Uterus (tissue), 4 donors: ENCODE measurements at places on chromosomes 6 and 20. TPM values are rescaled to one million over a fixed set of nuclear protein-coding genes. Genes with fewer than 3 reads are reported as not detected.

Gene GPR6
- not detected for total RNA-seq

Gene LAMA5
- 129 TPM for total RNA-seq

Gene TFAP2C
- not detected for total RNA-seq

Gene CCM2L
- 21.9 TPM for total RNA-seq

Gene MCCD1
- total RNA-seq, result not detected

Gene ANKEF1
- 1.8 TPM for total RNA-seq

Gene LAMA2
- 111 TPM for total RNA-seq

Gene TPX2
- total RNA-seq, result 0.59 TPM

Gene DAAM2
- total RNA-seq, result 43.3 TPM

Gene ADGRF1
- total RNA-seq, result not detected

- no peak for DNase-seq
Measured at GRCh38 chr20:51095633-51096521, 73.0 kb upstream of the KCNG1 start.

- DNase-seq, result no peak
Measured at GRCh38 chr20:20019123-20019522, 2.0 kb downstream of the NAA20 start.

- DNase-seq, result no peak
Measured at GRCh38 chr20:39691151-39691862, 729.2 kb downstream of the DHX35 start.

- no peak for DNase-seq
Measured at GRCh38 chr6:39362487-39362865, 40.0 kb upstream of the KCNK16 start.

DNA sequence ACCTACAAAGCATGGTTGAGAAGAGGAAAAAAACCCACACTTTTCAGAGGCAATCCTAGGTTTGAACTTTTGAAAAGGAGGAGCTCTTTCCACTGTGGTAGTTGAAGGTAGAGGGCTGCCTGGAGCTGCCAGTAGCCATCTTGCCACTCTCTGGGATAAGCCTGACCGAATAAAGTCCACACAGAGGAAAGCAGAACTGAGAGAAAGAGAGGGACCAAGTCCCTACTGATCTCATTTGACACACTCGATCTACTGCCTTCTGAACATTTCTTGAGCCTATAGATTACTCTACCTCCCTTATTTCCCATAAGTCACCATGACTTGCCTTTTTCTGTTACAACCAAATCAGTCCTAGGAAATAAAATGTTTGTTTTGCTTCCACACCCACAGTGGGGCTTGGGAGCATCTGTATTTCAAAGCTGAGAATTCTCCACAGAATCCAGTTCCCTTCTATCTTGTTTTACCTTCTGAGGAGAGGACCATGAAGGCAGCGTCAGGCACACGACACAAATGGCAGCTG lies 147.0 kb upstream of the PTPRK start:
- DNase-seq, result no peak

DNA sequence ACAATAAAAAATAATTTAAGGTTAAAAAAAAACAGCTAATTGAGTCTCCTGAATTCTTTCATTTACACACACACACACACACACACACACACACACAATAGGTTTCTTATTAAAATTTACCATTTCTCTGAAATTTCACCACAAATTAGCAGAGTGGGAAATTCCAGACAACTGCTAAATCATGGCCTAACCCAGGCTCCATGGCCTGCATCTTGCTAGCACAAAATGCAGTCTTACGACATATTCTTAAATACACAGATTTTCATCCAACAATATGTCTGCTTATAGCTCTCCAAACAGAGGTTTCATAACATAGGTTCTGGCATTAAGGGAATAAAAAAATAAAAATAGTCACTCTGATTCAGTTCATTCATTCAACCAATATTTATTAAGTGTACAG lies 46.9 kb downstream of the SOD2 start:
- DNase-seq, result no peak

DNA sequence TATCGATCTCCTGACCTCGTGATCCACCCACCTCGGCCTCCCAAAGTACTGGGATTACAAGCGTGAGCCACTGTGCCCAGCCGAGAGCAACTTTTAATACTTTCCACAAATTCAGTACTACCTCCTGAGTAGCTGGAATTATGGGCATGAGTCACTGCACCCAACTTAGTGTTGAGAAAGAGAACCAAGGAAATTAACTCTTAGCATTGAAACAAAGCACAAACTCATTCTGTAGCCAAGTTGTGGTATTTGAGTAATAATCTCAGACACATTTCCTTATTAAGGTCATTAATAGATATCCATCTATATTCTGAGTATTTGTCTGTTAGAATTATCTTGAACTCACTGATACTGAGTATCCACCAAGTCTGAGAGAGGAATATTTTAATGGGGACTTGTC lies 14.3 kb upstream of the ELOVL2 start:
- no peak for DNase-seq

DNA sequence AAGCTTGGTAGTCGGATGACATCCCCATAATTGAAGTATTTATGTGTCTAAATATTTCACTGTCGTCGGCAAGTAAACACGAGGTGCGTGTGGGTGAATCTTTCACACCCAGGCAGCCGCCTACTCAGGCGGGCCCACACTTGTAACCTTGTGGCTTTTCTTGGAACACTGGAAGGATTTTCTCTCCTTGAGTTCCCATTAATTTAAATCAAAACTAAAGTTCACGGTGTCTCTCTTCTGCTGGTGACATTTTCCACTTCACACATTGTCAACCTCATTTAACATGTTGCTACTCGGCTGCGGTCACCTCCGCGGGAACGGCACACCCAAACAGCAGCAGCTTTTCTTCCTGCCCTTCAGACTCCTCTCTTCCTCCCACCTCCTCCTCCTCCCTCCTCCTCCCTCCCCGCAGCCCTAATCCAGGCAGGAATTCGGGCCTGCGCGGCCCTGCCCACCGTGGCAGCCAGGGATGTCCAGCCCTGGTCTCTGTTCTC lies 336.6 kb downstream of the QKI start:
- DNase-seq, result no peak

DNA sequence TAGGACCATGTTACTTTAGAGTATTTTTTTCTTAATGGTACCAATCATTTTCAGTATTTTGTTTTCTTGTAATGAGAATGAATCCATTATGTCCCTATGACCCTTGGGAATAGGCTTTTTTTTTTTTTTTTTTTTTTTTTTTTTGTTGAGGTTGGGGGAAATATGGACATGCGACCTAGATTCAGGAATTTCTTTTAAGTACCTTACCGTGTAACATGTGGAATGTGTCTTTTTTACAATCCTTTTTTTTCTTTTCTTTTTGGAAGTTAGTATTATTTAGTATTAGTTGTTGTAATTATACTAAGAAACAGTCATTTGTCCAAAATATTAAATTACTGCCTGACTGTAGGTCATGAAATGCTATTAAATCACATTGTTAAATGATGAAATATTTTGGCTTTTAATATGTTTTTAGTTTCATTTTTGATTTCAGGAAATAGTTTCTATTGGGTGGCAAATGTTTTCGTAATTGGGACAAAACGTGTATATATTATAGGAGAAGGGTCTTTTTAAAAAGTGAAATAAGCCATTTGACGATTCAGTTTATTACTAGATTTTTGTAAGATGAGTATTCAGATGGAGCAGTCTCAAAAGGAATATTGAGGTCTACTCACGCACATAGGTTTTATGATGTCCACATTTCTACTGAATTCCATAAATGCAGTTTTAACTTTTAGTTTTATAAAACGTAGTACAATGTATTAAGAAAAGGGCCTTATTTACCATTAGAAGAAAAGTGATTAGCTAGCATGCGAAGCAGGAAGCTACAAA lies 4.9 kb downstream of the ARID1B start:
- DNase-seq, result no peak

GRCh38 chr6:106339334-106340029 lies 13.9 kb upstream of the ATG5 start:
- DNase-seq, result no peak

- DNase-seq, result no peak
Measured at GRCh38 chr6:169326067-169326799, 72.6 kb upstream of the THBS2 start.

DNA sequence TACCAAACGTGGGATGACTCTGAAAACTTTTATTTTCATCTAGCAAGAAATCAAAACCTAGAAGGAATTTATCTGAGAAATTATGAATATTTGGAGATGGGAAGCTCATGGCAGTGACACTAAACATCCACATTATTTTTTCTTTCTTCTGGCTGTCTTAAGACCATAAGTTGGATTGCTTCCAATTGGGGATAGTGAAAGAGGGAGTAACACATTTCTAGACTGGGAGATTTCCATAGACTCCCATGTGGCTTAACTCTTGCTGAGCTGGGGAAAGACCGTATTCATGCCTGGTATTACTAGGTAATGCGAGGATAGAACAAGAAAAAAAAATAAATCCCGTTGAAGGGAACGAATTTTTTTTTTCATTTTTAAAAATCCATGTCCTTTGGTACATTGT lies 120.0 kb downstream of the UTRN start:
- no peak for DNase-seq

GRCh38 chr20:1939270-1939595 lies 44.0 kb downstream of the SIRPA start:
- DNase-seq, result no peak

GRCh38 chr6:106547601-106548453 lies 81.5 kb downstream of the RTN4IP1 start:
- no peak for DNase-seq
